Neural crest cell (in vitro differentiated cells): ENCODE measurements at places on chromosomes 4 and X.

DNA sequence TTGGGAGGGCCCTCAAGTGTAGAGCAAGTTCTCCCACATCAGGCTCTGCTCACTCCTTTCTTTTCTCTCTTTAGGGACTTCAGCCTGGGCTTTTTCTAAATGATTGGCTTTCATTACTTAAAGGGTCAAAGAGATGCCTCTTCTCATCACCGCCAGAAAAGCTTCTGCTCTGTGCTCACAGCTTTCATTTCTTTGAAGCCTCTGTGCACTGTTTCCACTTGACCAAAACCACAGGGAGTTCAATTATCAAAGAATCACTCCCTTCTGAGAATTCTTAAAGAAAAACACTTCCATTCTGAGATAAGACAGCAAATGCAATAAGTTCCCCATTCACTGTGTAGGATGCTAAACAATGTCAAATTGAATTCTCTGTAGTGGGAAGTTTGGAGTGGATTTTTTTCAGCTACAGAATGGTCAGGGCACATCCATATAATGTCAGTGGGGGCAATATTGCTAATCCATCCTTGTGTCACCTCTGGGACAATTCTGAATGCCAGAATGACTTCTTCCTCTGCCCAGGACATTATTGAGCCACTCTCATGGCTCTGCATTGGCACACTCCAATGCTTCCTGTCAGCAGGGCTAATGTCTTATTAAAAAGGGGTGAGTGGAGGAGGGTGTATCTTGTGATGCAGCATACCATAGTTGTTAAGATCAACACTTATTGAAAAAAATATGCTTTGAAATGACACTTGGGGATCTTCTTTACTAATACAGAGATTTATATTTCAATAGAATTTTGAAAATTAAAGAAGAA lies 217.6 kb downstream of the SNCA start:
- DNase-seq = no peak

GRCh38 chr4:174749091-174749490 lies 80.0 kb downstream of the GLRA3 start:
- no peak for DNase-seq

DNA sequence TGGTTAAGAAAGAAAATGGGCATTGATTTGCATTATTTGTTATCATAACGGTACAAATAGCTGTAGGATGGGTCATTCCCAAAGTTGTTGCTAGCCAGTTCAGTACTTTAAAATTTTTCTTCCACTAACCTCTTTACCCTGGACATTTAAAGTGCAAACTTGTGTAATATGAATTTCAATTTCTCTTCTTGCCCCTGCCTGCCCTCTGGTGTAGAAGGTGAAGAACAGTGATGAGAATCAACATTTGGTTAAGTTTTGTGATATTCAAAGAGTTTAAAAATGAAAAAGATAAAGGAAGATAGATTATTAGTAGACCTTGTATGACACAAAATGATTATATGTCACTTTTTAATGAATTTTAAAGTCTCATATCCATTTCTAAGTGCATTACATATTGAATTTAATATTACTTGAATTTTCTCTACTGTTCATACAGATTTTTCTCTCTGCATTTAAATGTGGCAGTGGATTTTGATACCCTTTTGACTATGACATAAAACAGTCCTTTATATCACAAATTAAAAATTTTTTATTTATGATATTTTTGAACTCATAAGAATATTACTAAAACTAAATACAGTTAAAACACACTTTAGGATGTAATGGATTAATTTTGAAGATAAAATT lies 337.7 kb downstream of the BMPR1B start:
- DNase-seq = no peak

DNA sequence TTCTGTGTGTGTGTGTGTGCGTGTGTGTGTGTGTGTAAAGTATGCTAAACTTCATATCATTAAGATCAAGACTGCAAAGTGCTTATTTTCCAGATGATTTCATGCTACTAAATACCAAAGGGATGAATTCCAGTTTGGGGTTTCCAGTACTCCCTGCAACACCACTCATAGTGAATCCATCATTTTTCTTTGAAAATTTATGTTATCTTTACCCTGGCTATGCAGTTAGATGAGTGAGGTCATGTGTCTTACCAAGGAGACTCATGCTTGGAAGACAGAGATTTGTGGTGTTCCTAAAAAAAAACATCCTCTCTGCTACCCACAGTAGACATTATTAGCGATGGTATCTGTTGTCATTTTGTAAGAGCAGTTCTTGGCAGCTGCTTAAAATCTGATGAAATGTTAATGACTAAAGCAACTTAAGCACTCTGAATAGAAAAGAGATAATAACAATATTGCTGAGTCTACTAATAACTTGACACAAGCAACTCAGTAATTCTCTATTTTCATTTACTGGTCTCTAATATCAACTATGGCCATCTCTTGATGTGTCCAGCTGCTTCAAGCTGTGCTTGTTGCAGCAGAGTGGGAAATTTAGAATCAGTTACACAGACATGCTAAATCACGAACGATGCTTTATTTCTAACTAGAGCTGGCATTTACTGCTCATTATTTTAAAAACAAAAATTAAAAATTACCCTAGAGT lies 1953.0 kb upstream of the IGFBP7 start:
- no peak for DNase-seq

- DNase-seq = no peak
These were observed 234.5 kb upstream of the SLIT2 start for GRCh38 chr4:20017070-20017776.

- no peak for DNase-seq
These were observed 16.6 kb upstream of the PITX2 start for GRCh38 chr4:110639207-110640090.

- no peak for DNase-seq
These were observed 9.7 kb upstream of the KLF3 start for GRCh38 chr4:38654273-38654672.

DNA sequence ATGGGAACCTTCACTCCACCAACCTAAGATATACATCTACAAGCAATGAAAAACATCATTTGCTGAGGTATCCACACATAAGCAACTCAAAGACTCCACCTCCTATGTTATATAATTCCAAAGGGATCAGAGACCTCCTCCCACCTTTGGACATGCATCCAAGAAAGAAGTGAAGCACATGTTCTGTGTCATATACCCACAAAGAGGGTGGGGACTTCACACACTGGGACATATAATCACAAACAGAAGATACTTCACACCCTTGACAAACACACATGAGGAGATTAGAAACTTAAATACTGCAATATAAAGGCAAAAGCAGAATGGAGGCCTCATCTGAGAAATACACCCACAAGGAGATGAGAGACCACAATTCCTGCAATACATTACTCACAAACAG lies 25.4 kb downstream of the SUV39H1 start:
- DNase-seq = no peak
